Endothelial cell of umbilical vein (primary cell): ENCODE measurements at places on chromosomes 1 and 21. TPM values are rescaled to one million over a fixed set of nuclear protein-coding genes. Genes with fewer than 3 reads are reported as not detected.

BSND gene
- total RNA-seq: not detected in 2 replicates

RGS8 gene
- total RNA-seq: not detected in 2 replicates

LPAR3 gene
- total RNA-seq: not detected in 2 replicates

AADACL4 gene
- total RNA-seq: not detected in 2 replicates
